ENCODE measurements at places on chromosomes 3 and 15. TPM values are rescaled to one million over a fixed set of nuclear protein-coding genes. Genes with fewer than 3 reads are reported as not detected.

DNA sequence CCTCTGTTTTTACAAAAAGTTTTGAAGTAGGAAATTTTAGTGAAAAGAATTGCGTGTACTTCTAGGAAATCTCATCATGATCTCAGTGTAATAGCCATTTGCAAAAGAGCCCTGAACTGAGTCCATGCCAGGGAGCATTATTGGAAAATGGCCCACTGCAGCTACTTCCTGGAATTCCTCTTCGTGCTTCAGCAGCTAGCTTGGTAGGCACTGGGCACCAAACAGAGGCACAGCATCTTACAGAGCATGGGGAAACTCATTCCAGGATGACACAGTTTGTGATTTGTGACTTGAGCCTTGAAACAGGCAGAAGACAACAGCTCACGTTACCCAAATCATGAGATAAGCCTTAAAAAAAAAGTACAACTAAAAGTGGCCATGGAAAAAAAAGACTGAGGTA is 179.1 kb downstream of the WDR72 start:
- no peak for DNase-seq

DNA sequence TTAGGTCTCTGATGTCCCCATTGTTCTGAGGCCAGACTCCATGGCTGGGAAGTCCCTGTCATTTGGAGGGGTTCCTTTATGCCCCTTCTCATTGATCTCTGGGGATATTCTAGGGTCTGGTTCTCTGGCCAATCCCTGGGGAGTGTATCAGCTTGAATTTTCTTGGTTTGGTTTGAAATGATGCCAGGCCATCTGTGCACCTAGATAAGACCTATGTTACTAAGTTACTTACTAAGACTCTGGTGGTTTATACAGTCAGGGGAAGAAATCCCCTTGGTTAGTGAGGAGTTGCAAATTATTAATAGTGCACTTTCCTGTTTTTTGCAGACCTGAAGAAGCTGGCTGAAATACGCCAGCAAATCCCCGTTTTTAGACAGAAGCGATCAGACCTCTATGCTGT is 20.3 kb downstream of the NIT2 start:
- no peak for DNase-seq

DNA sequence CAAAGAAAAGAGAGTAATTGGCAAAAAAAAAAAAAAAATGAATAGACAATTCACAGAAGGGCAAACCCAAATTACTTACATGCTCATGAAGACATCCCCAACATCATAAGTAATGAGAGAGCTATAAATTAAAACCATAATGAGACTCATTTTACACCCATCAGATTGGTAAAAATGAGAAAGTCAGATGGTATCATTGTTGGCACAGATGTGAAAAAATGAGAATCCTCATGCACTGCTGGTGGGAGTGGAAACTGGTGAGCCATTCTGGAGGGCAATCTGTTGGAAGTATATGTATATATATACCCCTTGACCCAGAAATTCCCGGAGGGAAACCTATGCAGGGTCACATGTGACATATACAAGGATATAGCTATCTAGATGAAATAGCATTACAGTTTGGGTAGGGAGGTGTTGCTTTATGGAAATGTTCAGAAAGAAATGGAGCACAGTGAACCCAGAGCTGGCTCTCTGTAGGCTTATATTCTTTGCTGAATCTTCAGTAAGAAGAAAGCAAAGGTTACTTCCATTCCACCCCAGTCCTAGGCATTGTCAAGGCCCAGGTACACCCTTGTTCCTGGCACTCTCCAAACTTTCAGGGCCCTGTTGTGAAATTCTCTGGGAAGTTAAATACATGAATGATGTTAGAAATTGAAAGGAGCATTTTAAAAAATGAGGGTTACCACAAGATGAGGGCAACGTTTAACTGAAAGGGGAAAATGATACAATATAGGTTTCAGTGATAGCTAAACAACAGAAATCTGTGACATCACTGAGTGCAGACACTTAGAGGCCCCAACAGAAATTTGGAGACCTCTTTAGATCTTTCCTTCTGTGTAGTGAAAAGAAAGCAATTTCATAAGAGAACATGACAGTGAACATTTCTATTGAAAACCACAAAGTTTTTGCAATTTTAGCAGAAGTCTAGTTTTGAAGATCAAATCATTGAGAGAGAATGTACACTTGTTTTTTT is 132.7 kb upstream of the TPRG1 start:
- DNase-seq = no peak

DNA sequence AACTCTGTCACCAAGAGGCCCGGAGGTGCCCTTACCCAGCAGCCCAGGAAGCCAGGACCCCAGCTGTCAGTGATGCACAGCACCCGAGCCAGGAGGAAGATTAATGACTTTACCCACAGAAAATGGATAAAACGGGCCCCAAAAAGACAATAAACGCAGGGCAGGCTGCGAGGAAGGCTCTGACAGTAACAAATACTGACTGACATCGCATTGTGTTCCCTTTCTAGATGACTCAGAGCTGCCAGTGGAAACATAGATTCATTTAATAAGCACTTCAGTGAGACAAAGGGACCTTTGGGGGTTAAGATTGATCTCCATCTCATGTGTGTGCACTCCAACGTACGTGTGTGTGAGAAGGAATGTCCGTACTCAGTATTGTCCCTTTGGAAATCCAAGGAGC is 225.3 kb upstream of the PPP2R3A start:
- no peak for DNase-seq

SLCO3A1 gene
- 3.9 TPM for total RNA-seq

DNA sequence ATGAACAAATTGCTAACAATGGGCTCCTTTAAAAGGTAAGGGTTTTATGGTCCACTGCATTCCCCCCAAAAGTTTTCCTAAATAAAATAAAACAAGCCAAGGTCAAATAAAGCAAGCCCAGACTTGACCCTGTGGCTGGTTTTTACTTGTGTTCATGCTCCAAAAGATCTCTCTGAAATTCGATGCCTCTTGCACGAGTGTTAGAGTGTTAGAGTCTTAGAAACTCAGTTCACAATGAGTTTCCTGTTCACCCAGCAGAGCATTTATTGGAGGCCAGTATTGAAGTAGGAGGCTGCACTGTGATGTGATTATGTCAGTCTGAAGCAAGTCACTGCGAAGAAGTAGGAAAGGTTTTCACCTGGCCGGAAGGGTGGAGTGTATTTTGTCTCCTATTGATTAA is 59.9 kb upstream of the LRTM1 start:
- DNase-seq = no peak

GRCh38 chr3:198081421-198081844 is 121.4 kb downstream of the LMLN start:
- no peak for DNase-seq

GRCh38 chr3:115194476-115194875 is 47.4 kb upstream of the ZBTB20 start:
- no peak for DNase-seq

GRCh38 chr15:30933293-30933692 is 29.6 kb downstream of the FAN1 start:
- DNase-seq = no peak

GRCh38 chr3:62529230-62529629 is 155.9 kb upstream of the FEZF2 start:
- DNase-seq = no peak

GRCh38 chr15:67834581-67835296 is 5.1 kb downstream of the RNU6-1 start:
- DNase-seq = no peak
